ENCODE measurements at places on chromosomes 13 and 19. TPM values are rescaled to one million over a fixed set of nuclear protein-coding genes. Genes with fewer than 3 reads are reported as not detected.

GRCh38 chr19:42075364-42075615 is 676 bp upstream of the ZNF574 start:
- DNase-seq: no peak

The CEACAM4 gene
- 30.0 TPM for polyA plus RNA-seq

The C5AR1 gene
- 9.4 TPM for polyA plus RNA-seq

GRCh38 chr19:46727757-46728156 is 10.8 kb upstream of the PRKD2 start:
- DNase-seq: no peak

The CBY2 gene
- polyA plus RNA-seq: not detected

GRCh38 chr19:49442771-49443365 is 1.5 kb upstream of the SLC17A7 start:
- peak; percentile 90 for DNase-seq

The PTGIR gene
- polyA plus RNA-seq: 9.6 TPM

DNA sequence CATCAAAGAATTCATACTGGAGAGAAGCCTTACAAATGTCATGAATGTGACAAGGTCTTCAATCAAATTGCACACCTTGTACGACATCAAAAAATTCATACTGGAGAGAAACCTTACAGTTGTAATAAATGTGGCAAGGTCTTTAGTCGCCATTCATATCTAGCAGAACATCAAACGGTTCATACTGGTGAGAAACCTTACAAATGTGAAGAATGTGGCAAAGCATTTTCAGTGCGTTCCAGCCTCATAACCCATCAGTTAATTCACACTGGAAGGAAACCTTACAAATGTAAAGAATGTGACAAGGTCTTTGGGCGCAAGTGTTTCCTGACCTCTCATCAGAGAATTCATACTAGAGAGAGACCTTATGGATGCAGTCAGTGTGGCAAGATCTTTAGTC is 13.2 kb upstream of the ZNF534 start:
- DNase-seq: no peak

DNA sequence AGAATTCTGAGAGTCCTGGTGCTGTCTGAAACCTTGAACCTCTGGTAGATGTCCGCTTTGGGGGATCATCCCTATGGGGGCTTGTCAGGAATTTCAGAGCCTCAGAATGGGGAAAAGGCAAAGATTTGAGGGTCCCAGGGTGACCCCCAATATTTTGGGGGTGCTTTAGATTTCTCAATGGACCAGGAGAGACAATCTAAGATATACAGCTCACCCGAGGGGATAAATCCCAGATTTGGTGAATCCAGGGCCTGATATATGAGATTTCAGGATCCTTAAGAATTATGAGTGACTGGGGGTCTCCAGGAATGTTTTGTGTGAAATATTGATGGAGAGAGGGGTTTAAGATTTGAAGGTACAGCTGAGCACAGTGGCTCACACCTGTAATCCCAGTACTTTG is 3.3 kb downstream of the CAPN12 start:
- no peak for DNase-seq

The LGI4 gene
- polyA plus RNA-seq: 11.2 TPM

The SHD gene
- not detected for polyA plus RNA-seq

GRCh38 chr19:33273881-33274662 is 28.3 kb downstream of the CEBPA start:
- DNase-seq: peak; percentile 50

DNA sequence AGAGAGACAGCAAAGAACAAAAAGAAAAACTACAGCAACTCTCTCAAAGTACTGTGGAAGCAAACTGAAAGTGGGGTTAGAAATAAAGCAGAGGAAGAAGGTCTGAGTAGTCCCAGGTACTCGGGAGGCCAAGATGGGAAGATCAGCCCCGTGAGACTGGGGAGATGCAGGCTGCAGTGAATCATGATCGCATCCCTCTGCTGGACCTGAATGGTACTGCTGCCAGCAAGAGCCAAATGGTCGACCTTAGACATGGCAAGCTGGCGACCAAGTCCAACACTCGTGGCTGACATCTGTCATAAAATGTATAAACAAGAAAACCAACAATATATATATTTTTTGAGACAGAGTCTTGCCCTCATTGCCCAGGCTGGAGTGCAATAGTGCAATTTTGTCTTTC is 33.7 kb upstream of the ZNF724 start:
- peak; percentile 45 for DNase-seq

DNA sequence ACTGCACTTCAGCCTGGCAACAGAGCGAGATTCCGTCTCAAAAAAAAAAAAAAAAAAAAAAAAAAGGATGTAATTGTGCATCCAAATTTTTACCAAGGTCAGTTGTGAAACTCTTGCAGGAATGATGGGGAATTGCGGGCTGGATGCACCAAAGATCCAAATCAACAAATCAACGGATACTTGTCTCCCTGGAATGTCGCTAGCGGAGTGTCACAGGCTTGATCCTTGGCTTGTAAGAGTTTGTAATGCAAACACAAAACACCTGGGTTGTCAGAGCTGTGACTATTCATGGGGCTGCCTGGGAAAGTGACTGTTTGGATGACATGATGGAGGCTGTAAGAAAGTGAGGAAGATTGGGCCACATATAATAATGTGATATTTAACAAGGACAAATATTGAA is 4.2 kb downstream of the KANK3 start:
- DNase-seq: no peak

GRCh38 chr13:112733112-112733511 is 43.3 kb downstream of the ATP11A start:
- no peak for DNase-seq

- peak; percentile 72 for DNase-seq
Observed at GRCh38 chr13:77896536-77896935, 22.1 kb downstream of the EDNRB start.

The ZNF562 gene
- polyA plus RNA-seq: 9.8 TPM

The CDX2 gene
- not detected for polyA plus RNA-seq

GRCh38 chr19:12736995-12737834 is at the start of gene GET3:
GET3 (plus strand) TSS chr19:12737497; CDS start chr19:12737506, 9 bp downstream.
- peak; percentile 97 for DNase-seq

- no peak for DNase-seq
Observed at GRCh38 chr19:313169-313987, 22.2 kb upstream of the PLPP2 start.

- no peak for DNase-seq
Observed at GRCh38 chr13:92767468-92767867, 459.1 kb upstream of the GPC6 start.

The MAST1 gene
- 0.08 TPM for polyA plus RNA-seq

The MEF2B gene
- 0.44 TPM for polyA plus RNA-seq

DNA sequence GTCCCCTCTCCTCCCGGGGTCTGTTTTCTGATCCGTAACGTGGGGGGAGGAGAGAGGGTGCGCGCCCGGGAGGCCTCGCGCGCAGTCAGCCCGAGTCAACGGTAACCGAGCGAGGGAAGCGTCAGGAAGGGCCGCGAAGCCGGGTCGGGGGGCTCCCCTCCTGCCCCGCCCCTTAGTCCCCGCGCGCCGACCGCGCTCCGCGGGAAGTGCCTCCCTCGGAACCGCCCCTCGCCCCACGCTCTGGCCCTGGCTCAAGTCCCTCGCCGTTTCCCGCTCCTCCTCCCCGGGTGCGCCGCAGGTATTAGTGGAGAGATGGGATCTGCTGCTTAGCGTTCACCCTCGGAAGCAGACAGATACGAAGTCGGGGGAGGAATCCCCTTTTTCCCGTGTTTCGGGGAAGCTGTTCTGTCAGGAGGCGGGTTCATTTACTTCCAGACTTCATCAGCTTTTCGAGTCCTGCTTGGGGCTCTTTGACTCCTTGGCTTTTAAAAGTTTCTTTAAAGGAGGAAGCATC is 770 bp downstream of the HNRNPM start:
- peak; percentile 58 for DNase-seq

DNA sequence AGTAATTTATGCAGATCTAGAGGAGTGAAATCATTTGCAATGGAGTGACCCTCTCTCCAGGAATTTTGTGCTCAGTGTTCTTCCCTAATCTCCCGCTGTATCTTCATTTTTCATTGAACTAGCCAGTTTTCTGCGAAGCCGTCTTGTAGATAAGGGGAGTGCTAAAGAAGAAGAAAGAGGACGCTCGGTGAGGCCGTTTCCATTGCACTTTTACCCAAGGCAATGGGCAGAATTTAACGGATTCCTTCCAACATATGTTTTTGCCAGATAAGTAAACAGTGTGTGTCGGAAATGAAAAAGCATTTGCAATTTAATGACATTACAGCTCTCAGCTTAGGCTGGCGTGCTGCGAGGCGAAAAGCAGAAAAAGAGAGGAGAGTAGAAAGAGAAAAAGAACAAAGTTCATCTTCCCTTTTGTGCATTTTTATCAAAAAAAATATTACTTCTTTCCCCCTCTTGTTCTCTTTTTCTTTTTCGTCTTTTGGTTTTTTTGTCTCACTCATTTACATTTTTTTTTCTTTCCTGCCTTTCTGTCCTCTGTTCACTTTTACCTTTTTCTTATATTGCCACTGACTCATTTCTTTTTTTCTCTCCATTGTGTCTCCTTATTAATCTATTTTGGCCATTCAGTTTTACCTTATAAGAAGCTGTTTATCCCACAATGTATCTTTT is 49.9 kb downstream of the SOX21 start:
- DNase-seq: peak; percentile 16

DNA sequence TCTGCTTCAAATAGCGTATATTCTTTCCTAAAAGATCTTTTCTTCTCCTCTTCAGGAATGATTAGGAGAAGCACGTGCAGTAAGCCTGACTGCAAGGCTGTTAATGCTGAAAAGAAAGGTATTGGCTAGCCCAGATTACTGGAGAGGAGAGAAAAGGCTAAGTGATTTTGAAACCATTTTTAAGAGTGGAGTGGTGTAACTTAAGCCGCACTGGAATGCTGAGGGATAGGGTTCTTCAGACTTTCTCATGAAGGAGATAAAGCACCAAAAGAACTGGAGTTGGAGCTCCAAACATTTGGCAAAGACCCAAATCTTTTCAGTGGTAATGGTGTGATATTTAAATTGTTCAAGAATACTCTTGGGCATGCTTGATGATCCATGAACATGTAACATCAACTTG is 388.3 kb downstream of the COG6 start:
- peak; percentile 51 for DNase-seq

The ZNF682 gene
- 16.1 TPM for polyA plus RNA-seq

DNA sequence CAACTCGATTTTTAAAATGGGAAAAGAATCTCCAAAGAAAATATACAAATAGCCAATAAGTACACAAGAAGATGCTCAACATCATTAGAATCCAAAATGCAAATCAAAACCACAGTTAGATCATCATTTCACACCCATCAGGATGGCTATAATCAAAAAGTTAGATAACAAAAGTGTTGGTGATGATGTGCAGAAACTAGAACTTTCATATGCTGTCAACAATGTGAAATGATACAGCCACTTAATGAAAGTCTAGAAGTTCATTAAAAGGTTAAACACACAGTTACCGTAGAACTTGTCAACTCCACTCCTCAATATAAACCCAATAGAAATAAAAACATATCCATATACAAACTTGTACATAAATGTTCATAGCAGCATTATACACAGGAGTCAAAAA is 11.8 kb downstream of the ZC3H13 start:
- no peak for DNase-seq

GRCh38 chr13:73825143-73825542 is 309.1 kb downstream of the KLF12 start:
- no peak for DNase-seq

GRCh38 chr19:38644719-38645118 is 2.7 kb upstream of the ACTN4 start:
- no peak for DNase-seq

- no peak for DNase-seq
Observed at GRCh38 chr13:60028021-60028420, 135.7 kb downstream of the DIAPH3 start.

GRCh38 chr19:48511800-48512503 is at the start of gene LMTK3:
LMTK3 (minus strand) TSS chr19:48511835; CDS start chr19:48511576, 259 bp downstream.
- DNase-seq: no peak

The CNN1 gene
- 27.8 TPM for polyA plus RNA-seq

DNA sequence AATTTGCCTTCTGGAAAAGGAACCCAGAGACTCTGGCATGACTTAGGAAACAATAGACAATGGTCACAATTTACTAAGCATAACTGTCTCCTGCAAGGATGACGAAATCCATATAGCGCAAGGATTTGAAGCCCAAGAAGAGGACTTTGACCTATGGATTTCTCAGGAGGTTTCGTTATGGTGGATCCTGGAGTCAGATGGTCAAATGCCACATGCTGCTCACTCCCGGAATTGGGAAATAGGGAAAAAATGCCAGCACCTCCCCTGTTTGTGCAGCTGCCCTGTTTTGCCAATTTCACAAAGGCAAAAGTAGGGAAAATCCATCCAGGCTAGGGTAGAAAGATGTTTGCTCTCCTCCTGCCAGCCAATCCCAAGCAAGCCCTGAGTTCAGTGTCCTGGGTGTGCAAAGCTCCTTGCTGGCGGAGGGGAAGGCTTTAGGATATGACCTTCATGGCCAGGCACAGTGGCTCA is 23.4 kb downstream of the RDH8 start:
- DNase-seq: no peak

Measured in lung (tissue), 17 donors.